ENCODE measurements at places on chromosomes 7 and 10.

- DNase-seq = no peak
Measured at GRCh38 chr7:139887992-139888481, 59.0 kb downstream of the TBXAS1 start.

GRCh38 chr7:120353171-120353570 is 80.2 kb downstream of the KCND2 start:
- no peak for DNase-seq

DNA sequence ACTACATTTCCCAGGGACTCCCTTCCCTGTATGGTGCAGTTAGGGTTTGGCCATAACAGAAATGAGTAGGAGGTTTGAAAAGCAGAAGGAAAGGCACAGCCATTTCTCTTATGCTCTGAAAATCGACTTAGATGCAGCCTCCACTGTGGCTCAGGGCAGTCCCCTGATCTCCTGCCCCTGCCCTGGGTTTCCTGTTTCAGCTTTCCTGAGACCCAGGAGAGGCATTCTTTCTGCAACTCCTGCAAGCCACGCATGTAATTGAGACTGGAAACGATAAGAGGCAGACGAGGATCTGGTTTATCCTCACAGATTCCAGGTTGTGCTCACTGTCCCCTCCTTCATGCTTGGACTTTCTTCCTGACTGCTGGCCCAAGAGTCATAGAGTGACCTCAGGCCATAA is 461.2 kb upstream of the VSTM2A start:
- DNase-seq = no peak

- no peak for DNase-seq
Measured at GRCh38 chr10:17758896-17759295, 6.9 kb downstream of the TMEM236 start.

GRCh38 chr10:88330174-88330573 is 252.9 kb downstream of the RNLS start:
- no peak for DNase-seq

Data from stimulated activated CD8-positive, alpha-beta memory T cell treated with anti-CD3 and anti-CD28 coated beads, Interleukin-7, amount 100 ng/mL, for 1 hour (primary cell).